ENCODE measurements at places on chromosomes 12 and 14. TPM values are rescaled to one million over a fixed set of nuclear protein-coding genes. Genes with fewer than 3 reads are reported as not detected.

MANSC4 gene
- total RNA-seq, result not detected

DNA sequence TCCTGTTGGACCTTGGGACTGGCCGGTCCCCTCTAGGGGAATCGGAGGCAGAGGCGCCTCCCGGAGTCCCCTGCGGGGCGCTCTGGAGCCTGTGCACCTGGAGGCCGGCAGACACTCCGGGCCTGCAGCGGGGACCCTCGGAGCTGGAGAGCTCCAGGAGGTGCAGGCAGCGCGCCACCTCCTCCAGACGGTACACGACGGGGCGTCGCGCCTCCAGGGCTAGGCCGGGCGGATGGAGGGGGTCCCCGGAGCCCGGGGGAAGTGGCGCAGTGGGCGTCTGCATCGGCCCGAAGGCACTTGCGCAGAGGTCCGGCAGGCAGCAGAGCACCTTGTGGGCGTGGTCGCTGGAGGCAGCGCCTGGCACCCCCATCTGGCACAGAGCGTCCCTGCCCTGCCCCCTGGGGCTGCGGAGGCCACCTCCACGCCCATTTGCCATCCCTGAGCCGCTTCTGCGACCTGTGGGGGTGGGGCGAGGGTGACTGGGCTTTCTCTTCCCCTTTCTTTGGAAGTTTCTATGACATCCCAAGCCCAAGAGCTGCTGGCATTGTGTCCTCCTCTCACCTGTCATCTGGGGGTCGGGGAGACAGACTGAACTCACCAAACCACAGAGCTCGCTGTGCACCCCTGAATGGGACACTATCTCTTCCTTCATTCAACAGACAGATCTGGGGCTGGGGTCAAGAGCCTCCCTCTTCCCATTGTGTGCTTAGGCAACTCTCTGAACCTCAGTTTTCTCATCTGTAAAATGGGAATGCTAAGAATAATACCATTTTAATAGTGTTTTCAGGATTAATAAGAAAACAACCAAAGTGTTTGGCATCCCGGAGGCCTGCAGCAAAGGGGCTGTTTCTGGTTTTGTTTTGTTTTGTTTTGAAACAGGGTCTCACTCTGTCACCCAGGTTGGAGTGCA, 37.5 kb upstream of the CORO1C start:
- DNase-seq, result no peak

GRCh38 chr12:81253360-81253759, 175.5 kb downstream of the ACSS3 start:
- no peak for DNase-seq

DNA sequence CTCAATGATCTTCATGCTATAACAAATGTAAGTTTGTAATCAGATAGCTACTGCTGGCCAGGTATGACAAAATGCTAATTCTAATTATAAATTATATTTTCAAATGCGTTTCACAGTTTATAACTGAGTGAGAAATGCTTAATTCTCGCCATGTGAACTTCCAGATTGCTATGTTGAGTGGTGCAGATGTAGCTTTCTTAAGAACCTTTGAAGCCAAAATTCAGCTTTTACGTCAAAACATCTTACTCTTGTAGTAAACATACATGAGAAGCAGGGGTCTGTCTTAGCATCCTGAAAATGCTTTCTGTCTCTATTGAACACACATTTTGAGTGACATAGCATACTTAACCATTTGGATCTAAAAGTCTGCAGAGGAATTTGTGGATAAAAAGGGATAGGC, 176.5 kb upstream of the PRICKLE1 start:
- DNase-seq, result no peak

SPTB gene
- total RNA-seq, result 0.70 TPM

GRCh38 chr14:90491221-90491885, 94.5 kb downstream of the CALM1 start:
- peak; percentile 36 for DNase-seq

ACTR10 gene
- total RNA-seq, result 89.0 TPM

GRCh38 chr12:25121916-25122315, 73.0 kb downstream of the DNAI7 start:
- no peak for DNase-seq

FICD gene
- total RNA-seq, result 11.6 TPM

DHRS2 gene
- total RNA-seq, result 0.36 TPM

GRCh38 chr14:58972233-58973017, 216.0 kb upstream of the DAAM1 start:
- no peak for DNase-seq

KCNJ8 gene
- total RNA-seq, result 8.4 TPM

- DNase-seq, result no peak
These were observed 9.0 kb upstream of the NKX2-1 start for GRCh38 chr14:36529062-36529461.

- no peak for DNase-seq
These were observed 152.8 kb upstream of the PTPRQ start for GRCh38 chr12:80291108-80291754.

DNA sequence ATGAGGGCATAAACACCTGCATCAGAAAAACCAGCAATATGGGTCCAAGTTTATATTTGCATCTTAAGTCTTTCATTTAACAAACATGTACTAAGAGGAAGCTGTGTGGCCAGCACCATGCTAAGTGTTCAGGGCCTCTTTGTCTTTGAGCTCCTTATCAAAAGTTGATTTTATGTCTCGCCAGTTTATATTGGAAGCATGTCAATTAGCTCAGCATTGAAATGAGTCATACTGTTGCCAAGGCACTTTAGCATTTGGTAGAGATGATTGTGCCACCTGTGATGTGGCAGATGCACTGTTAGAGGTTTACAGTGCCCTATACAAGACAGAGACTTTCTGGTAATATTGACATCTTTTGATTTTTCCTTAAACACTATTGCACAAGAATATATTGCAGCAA, 68.5 kb downstream of the BHLHE41 start:
- DNase-seq, result no peak

DNA sequence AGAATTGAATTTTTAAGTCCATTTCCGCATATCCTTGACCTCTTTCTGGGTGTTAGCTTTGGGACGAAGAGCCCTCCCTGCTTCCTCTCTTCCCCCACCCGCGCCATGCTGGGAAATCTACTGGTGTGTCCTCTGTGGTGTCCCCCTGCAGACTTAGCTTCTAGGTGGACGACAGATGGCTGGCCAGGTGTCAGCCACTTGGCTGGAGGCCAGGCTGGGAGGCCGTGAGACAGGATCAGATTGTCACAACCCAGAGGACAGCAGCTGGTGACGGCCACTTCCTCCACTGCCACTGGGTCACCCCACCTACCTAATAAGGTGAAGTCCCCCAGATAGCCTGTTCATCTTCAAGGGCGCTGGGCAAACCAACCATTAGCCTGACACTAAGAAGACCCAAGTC, 13.3 kb upstream of the DTX1 start:
- DNase-seq, result no peak

DNA sequence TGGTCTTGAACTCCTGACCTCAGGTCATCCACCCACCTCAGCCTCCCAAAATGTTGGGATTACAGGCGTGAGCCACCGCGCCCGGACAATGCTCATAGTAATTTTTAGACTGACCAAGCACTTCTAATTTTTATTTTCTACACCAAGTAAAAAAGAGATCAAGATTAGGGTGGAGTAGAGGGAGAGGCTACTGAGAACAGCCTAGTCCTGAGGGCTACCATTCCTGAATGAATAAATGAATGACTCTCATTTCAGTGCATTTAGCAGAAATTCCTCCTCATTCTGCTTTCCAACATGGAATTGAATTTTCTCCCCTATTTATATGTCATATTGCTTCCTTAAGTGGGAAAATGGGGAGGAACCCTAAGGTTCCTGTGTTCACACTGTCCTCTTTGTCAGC, 26.4 kb downstream of the BBOF1 start:
- no peak for DNase-seq

GRCh38 chr12:2794191-2794735, 507 bp upstream of the FKBP4 start:
- DNase-seq, result peak; percentile 14

ETFBKMT gene
- 2.2 TPM for total RNA-seq

DNA sequence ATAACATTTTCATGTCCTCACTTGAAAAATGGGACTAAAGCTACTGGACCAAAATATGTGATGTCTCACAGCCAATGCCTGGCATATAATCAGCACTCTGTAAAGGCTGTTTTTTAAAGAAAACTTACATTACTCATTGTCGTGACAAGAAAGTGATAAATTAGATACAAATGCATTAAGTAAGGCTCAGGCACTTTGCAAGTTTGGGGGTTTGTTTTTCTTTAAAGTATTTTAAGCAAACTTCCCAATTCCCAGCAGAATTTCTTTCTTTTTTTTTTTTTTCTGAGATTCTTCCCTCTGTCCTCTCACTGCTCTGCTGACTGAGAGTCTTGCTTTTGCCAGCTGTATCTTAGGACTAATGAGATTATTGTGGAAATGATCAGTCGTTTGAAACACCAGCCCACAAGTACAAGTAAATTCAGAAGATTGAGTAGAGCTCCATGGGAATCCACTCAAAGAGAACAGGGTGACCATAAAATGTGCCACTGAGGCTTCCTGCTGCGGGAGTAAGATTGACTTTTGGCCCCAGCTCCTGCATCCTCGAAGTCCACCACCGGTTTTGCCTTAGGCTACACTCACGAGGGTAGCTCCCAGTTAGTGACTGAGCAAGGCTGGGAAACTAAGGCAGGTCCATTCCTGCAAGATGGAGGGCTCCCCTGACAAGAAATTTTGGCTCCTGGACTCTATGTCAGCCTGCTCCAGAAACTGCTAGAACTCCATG, 82.8 kb downstream of the TMTC1 start:
- no peak for DNase-seq

- DNase-seq, result no peak
These were observed 9.7 kb upstream of the SLC15A4 start for GRCh38 chr12:128833418-128833817.

- DNase-seq, result no peak
These were observed 2.9 kb downstream of the OXA1L start for GRCh38 chr14:22769369-22769768.

DNA sequence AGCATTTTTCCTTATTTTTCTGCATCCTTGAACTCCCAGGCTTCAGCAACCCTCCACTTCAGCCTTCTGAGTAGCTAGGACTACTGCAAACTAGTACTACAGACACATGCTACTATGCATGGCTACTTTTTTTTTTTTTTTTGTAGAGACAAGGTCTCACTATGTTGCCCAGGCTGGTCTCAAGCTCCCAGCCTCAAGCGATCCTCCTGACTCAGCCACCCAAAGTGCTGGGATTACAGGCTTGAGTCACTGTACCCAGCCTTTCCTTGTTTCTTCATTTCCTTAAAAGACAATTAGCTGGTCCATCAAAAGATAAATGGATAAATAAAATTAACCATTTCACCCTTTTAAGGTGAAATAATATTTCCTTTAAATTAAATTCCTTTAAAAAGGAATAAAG, 205.8 kb downstream of the SPTSSA start:
- DNase-seq, result no peak

ACOT6 gene
- total RNA-seq, result not detected

DNA sequence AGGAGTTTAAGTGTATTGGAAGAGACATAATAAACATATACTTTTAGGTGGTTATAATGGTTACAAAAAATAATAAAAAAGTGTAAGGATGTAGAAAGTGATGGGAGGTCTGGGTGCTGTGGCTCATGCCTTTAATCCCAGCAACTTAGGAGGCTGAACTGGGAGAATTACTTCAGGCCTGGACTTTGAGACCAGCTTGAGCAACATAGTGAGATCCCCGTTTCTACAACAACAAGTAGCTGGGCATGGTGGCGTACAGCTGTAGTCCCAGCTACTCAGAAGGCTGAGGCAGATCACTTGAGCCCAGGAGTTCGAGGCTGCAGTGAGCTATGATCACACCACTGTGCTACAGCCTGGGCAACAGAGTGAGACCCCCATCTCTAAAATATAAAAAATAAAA, 19.0 kb downstream of the NUBPL start:
- DNase-seq, result no peak

DTX1 gene
- not detected for total RNA-seq

GRCh38 chr12:92601176-92601575, 101.6 kb upstream of the PLEKHG7 start:
- DNase-seq, result no peak

RAP1B gene
- 198 TPM for total RNA-seq

- peak; percentile 40 for DNase-seq
These were observed 91.3 kb upstream of the RTL1 start for GRCh38 chr14:100994756-100995330.

GRCh38 chr14:37185670-37186069, 12.1 kb upstream of the MIPOL1 start:
- no peak for DNase-seq

GRCh38 chr12:111412830-111413441, 7.2 kb downstream of the SH2B3 start:
- DNase-seq, result no peak

- DNase-seq, result no peak
These were observed 9.2 kb upstream of the PLEKHD1 start for GRCh38 chr14:69475194-69475818.

- no peak for DNase-seq
These were observed 234.4 kb upstream of the PWP1 start for GRCh38 chr12:107451246-107451645.

DNA sequence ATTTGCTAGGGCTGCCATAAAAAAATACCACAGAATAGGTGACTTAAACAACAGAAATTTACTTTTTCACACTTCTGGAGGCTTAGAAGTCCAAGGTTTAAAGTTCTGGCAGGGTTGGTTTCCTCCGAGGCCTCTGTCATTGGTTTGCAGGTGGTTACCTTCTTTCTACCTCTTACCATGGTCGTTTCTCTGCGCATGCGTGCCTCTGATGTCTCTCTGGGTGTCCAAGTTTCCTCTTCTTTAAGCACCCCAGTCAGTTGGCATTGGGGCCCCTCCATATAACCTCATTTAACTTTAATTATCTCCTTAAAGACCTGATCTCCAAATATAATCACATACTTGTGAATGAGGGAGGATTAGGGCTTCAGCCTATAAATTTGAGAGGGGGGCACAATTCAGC, 103.2 kb downstream of the SLC15A5 start:
- DNase-seq, result no peak

VWF gene
- 0.18 TPM for total RNA-seq

DNA sequence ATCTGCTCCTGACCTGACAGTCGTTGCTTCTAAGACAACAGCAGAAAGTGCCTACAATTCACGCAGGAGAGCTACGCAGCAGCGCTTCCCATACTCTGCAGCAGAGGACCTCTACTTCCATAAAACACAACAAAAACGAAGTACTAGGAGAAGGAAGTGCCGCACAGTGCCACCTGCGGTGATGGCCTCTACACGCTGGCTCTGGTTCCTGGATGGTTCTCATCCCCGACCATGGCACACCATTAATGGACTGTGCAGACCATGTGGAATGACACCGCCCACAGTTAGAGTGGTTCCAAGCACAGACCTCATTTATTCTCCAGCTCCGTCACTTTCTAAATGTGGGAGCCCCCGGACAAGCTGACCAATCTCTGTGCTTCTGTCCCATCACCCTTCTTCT, 28.3 kb downstream of the TPCN1 start:
- no peak for DNase-seq

TEDC1 gene
- total RNA-seq, result 9.2 TPM

ETFRF1 gene
- 17.0 TPM for total RNA-seq

GRCh38 chr14:74919421-74920165, 3.5 kb downstream of the RPS6KL1 start:
- no peak for DNase-seq

STON2 gene
- not detected for total RNA-seq

TBX5 gene
- 20.7 TPM for total RNA-seq

- DNase-seq, result no peak
These were observed 41.8 kb upstream of the CLMN start for GRCh38 chr14:95361373-95362137.

- no peak for DNase-seq
These were observed 42.8 kb downstream of the KDM2B start for GRCh38 chr12:121537814-121538698.

USP44 gene
- total RNA-seq, result not detected
